Liver (tissue), 10 donors: ENCODE measurements at places on chromosomes 4 and X. TPM values are rescaled to one million over a fixed set of nuclear protein-coding genes. Genes with fewer than 3 reads are reported as not detected.

Gene SORBS2
- 23.3 TPM for total RNA-seq

Gene NEUROG2
- total RNA-seq: not detected

Gene HEPH
- 2.4 TPM for total RNA-seq

Gene QRFPR
- total RNA-seq: not detected

GRCh38 chr4:67325791-67326190 lies 219.5 kb downstream of the CENPC start:
- H3K27me3 ChIP-seq: no peaks in the 10 kb centered on the region
- H3K4me1 ChIP-seq: peaks cover 2% of the 10 kb centered on the region
- H3K36me3 ChIP-seq: no peaks in the 10 kb centered on the region
- no peak for DNase-seq
